ENCODE measurements at places on chromosomes 13 and 19.

GRCh38 chr13:33328701-33329100 is 43.1 kb upstream of the STARD13 start:
- no peak for DNase-seq

DNA sequence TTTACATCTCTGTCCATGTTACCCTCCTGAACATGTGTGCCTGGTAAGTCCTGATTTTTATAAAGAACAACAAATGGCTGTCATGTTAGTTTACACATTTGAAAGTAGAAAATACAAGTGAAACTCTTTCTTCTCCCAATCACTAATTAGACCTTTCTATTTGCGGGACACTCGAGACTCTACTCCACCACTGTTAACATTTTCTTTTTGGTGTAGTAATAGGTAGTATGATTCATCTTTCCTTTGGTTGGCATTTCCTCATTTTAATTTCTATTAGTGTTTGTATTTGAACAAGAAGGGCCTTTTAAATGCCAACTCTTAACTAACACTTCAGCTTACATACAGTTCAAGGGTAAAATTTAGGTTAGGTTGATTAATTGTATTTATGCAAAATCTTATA is 371.1 kb downstream of the PCDH9 start:
- DNase-seq: no peak

GRCh38 chr13:51266642-51267041 is 44.4 kb downstream of the FAM124A start:
- DNase-seq: no peak

DNA sequence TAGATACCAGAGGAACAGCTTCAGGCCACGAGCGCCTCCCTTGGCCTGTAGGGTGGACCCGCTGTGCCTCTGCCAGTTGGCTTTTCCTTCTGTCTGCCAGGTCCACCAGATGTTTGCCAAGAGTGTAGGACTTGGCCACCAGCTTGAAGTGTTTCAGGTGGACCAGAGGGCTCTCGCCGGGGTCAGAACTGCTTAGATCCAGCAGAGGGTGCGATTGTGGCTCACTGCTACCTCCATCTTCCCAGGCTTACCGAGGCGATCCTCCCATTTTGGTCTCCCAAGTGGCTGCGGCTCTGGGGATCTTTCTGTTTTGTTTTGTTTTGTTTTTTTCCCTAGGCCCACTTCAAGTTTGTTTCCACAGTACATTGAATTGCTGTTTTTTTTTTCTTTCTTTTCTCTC is 23.0 kb upstream of the ZNF730 start:
- no peak for DNase-seq

GRCh38 chr13:90933097-90933826 is 414.2 kb upstream of the MIR17HG start:
- DNase-seq: no peak

Measured in G401 (cell line).